ENCODE measurements at places on chromosomes 4 and X. TPM values are rescaled to one million over a fixed set of nuclear protein-coding genes. Genes with fewer than 3 reads are reported as not detected.

Gene ASMT
- polyA plus RNA-seq, result not detected

Gene MAGEA9B
- polyA plus RNA-seq, result not detected

Gene VCX2
- polyA plus RNA-seq, result not detected

Gene NXF2B
- not detected for polyA plus RNA-seq

Gene CENPC
- polyA plus RNA-seq, result 19.2 TPM

Gene CCKAR
- 0.23 TPM for polyA plus RNA-seq

Gene NXF3
- polyA plus RNA-seq, result not detected

Gene NPNT
- 26.7 TPM for polyA plus RNA-seq
